H7 (cell line): ENCODE measurements at places on chromosomes 12 and 14.

DNA sequence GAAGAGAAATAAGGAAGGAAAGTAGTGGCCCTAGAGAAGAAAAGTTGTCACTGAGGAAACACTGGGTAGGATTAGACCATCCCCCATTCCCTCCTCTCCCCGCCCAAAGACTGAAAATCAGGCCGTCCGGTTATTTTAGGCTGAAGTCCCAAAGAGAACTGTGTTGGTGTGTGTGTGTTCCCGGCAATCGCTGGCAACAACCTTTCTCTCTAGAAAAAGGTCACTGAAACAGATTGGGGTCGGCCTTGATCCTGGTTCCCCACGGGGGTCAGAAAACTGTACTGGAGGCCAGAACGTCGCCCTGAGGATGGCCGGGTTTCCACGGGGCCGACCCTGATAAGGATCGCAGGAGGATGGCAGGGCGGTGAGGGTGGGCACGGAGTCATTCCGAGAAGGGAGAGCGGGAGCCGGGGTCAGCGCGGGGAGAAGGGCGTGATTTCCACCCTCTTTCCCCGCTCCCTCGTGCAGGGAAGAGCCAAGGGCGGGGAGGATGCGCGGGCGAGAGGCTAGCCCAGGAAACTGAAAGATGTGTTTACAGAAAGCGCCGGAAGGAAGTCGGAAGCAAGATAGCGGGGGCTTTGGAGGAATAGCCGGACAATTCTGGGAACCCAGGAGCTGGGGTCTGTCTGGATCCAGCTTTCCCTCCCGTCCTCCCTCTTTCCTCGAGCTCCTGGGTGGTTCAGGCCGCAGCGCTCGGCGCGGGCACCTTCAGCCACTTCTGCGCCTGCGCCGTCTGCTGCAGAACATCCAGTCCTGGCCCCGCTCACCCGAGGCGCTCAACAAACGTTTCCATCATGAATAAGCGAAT lies 25.3 kb upstream of the SPTLC2 start:
- peak; percentile 50 for DNase-seq

DNA sequence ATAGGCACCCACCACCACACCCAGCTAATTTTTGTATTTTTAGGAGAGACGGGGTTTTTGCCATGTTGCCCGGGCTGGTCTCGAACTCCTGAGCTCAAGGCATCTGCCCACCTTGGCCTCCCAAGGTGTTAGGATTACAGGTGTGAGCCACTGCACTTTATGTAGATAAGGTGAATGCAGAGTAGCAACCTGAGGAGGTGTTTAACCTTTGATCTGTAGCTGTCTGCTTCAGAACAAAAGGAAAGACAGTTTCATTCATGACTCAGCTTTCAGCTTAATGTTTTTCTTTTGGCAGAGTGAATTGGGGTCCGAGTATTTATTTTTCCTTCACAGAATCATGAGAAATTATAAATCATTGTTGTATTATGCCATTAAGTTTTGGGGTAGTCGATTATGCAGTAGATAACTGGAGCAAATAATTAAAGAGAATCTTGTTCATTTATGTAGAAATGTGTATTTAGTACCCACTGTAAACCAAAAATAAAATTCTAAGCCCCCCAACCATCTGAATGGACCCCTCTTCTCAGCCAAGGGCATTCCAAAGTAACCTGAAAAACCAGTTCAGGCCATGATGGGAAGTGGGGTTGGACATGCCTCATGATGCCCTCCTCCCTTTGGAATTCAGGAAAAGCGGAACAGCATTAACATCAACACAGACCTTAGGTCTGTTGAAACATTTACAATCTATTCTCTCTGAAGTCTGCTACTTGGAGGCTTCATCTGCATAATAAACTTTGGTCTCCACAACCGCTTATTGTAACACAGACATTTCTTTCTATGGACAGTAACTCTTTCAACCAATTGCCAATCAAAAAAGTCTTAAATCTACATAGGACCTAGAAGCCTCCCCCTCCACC lies 10.7 kb upstream of the STX2 start:
- no peak for DNase-seq

DNA sequence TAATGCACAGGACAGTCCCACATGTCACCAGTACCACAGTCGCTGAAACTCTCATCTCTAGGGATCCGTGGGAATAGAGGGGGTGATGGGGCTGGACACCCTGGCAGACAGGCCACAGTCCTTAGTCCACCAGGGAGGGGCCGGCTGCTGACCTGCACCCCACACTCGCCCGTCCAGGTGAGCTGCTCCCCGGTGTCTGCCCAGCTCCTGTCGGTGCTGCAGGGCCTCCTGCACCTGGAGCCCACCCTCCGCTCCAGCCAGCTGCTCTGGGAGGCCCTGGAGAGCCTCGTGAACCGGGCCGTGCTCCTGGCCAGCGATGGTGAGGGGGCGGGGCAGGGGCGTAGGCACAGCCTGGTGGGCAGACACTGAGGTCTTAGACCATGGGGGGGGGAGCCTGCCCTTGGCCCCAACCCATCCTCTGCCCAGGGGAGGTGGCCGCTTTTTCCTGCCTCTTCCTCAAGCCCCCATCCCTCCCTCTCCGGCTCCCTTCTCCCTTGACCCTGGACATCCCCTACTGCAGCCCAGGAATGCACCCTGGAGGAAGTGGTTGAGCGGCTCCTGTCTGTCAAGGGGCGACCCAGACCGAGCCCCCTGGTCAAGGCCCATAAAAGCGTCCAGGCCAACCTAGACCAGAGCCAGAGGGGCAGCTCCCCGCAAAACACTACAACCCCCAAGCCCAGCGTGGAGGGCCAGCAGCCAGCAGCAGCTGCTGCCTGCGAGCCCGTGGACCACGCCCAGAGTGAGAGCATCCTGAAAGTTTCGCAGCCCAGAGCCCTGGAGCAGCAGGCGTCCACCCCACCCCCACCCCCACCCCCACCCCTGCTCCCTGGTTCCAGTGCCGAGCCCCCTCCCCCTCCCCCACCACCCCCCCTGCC lies 17.1 kb upstream of the ADSS1 start:
- DNase-seq, result peak; percentile 87

GRCh38 chr12:53070877-53071492 lies 8.2 kb downstream of the SPRYD3 start:
- peak; percentile 43 for DNase-seq

GRCh38 chr14:102363182-102363943 lies 622 bp downstream of the TECPR2 start:
- DNase-seq, result peak; percentile 84

GRCh38 chr14:50360851-50361250 lies 35.8 kb downstream of the CDKL1 start:
- no peak for DNase-seq

GRCh38 chr12:4037747-4038312 lies 164.6 kb upstream of the PARP11 start:
- DNase-seq, result peak; percentile 71

GRCh38 chr14:90819734-90820393 lies 3.6 kb upstream of the TTC7B start:
- DNase-seq, result no peak

DNA sequence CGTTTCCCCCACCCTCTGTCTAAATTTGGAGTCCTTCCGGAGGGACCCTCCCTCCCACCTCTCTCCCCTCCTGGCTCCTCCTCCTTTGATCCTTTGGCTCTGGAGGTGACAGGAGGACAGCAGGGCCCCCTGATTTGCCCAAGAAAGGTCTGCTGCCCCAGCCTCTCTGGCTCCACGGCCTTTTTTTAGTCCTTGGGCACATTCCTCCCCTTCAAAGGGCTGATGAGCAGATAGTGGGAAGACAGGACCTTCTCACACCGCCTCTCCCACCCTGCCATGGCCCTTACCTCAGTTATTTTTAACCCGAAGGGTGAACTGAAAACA lies 196 bp upstream of the MYH6 start:
- DNase-seq, result peak; percentile 64

- no peak for DNase-seq
These were observed 98.7 kb downstream of the EML1 start for GRCh38 chr14:99891900-99892299.

DNA sequence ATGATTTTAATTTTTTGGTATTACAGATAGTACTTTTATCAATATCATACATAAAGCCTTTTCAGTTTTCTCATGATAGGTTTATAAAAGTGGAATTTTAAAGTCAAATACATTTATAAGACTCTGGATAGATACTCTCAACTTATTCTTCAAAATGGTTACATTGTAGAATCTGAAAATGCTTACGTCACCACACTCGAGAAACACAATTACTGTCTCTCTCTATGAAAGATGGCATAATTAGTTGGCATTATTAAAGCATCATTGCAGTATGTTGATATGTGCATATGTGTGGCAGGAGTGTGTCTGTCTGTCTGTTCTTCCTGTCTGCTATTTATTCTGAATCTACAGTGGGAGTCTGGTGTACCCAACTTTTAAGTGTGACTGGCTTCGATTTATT lies 397.1 kb downstream of the SNAPC1 start:
- DNase-seq, result no peak

DNA sequence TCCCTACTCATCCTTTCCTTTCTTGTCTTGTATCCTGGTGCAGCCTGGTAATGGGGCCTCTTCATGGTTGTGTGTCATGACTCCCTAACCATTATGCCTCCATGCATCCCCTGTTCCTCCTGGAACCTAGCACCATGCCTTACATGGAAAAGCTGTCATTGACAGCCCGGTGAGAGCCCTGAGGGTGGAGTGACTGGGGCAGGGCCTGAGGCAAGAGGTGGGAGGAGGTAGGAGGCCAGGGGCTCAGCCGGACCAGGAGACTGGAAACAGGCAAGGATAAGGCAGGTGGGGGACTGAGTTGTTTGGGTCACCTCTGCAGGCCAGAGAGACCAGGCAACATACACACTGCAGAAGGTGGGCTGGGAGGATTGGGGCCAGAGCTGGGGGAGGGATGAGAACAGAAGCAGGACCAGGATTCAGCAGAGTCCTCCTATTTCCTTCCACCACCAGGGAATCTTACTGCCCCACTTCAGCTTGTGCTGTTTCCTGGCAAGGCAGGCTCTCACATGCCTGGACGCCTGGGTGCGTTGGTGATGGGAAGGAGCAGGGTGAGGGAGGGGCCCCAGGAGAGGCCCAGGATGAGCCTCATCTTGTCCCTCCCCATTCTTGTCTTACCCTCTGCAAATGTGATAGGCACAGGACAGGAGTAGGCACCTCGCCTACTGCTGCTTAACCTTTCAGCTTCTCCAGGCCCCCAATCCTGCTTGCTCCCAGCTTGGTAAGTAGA lies at the start of gene LTB4R2:
Gene LTB4R2 (plus strand): TSS at position 603 of the 727 bp plus-strand sequence. CDS start 525 bp downstream, outside the sequence.
- no peak for DNase-seq
